ENCODE measurements at places on chromosomes 6 and 20.

DNA sequence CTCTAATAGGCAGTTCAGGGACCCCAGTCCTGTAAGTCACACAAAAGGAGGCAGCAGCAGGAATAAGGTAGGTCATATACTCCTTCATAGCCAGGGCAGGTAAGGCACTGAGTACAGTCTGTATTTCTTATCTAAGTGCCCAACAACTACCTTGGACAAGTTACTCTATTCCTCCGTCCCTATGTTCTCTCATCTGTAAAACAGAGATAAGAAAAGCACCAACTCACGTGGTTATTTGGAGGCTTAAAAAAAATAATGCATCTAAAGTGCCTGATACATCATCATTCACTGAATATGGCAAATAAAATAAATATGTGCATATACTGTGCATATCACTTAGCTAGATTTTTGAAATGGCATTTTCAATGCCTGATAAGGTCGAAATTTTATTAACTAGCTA, 298.1 kb upstream of the CDYL start:
- DNase-seq, result no peak

DNA sequence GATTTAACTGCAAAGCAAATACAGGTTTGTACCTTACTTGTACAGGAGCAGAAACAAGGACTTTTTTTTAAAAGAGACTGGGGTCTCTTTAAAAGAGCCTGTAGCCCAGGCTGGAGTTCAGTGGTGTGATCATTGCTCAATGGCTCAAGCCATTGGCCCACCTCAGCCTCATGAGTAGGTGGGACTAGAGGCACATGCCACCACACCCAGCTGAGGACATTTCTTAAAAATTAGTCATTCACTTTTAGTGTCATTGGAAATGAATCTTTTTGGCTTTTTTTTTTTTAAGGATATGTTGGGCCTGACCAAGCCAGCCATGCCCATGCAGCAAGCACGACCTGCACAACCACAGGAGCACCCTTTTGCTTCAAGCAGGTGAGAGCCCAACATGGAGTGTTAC, 16.9 kb downstream of the SEC23B start:
- DNase-seq, result no peak

DNA sequence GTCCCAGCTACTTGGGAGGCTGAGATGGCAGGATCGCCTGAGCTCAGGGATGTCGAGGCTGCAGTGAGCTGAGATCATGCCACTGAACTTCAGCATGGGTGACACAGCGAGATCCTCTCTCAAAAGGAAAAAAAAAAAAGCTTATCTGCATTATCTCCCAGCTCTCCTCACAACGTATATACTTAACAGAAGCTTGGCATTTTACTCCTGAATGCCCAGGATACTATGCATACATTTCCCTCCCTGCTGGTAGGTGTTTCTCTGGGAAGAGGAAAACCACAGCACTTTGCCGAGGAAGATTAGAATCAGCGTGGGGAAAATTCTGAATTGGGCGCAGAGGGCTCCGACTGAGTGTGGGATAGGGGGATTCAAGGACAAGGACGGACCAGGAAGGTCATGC, 800.6 kb downstream of the DHX35 start:
- DNase-seq, result no peak

- no peak for DNase-seq
Observed at GRCh38 chr6:16540804-16541752, 220.2 kb downstream of the ATXN1 start.

- DNase-seq, result no peak
Observed at GRCh38 chr6:37109714-37110499, 60.0 kb upstream of the PIM1 start.

DNA sequence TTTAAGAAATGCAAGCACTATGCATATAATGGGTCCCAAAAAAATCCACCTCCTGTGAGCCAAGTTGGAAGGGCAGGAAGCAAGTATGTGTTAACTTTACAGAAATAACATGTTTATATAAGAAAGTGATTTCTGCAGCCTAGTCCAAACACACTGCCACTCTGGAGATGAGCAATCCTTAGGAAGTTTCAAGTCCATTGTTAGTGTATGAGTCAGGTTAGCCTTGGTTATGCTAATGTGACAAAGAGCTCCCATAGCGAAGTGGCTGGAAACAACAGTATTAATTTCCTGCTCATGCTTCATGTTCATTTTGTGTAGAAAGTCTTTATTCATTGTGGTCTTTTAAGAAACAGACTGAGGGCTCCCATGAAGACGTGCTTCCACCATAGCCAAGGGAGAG, 121.4 kb downstream of the TBXT start:
- no peak for DNase-seq

DNA sequence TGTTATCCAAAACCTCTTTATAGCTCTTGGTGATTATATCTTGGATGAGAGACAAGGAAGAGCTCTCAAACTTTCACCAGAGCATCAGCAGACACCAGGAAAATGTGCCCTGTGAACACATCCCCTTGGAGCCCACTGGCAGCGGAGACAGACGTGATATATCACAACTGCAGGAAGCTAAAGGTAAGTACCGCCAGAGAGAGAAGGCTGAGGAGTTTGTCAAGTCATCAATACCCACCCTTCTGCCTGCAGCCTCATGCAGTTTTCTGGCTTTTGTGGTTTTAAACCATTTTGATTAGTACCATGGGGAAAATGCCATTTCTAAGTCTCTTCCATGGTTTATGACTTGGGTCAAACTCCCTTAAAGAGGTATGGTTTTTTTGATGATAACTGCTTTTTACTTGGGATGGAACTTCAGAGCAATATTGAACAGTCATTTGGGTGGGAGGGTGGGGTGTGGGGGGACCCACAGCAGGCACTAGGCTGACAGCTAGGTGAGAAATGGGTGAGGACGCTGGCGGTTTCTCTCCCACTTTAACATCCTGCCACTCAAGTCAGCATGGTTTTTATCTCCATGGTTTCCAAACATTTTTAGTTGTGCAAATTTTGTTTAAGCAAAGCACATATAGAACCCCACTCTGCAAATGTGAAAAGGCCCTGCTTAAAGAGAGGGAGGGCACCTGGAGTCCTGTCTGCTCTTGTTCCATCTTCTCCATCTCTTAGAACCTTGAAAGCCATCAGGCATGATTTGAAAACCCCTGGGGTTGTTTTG, 108.4 kb downstream of the SCML4 start:
- no peak for DNase-seq

- no peak for DNase-seq
Observed at GRCh38 chr6:142469220-142469619, 167.4 kb downstream of the ADGRG6 start.

DNA sequence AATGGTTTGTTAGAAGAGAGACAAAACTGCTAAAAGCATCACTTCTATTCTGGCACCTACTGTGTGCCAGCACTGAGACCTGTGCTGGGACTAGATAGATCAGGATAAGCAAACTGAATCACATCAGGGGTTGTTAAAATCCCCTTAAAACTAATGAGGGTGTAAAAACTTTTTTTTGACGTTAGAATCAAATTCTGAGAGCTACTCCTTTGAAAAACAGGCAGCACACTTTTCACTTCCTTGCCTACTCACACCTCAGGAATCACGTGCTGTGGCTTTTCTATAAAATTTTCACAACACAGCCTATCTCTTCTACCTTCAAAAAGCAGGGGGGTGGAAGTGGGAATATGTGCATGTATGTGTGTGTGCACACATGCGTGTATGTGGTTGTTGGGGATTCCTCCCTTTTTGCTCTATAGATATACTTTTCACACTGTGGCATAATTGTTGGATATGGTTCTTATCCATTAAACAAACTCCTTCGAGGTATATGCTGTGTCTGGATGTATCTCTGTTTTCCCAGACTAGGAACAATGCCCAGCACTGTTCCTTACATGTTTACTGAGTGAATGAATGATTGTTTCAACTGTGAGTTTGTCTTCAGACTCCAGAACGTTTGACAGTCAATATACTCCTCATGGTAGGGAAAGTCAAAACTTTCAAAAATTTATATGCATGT, 105.4 kb downstream of the FYN start:
- DNase-seq, result no peak

GRCh38 chr20:22744341-22745193, 160.2 kb upstream of the FOXA2 start:
- DNase-seq, result no peak

- no peak for DNase-seq
Observed at GRCh38 chr6:104229057-104229456, 630.7 kb downstream of the HACE1 start.

GRCh38 chr20:41412324-41413120, 45.9 kb upstream of the EMILIN3 start:
- DNase-seq, result no peak

DNA sequence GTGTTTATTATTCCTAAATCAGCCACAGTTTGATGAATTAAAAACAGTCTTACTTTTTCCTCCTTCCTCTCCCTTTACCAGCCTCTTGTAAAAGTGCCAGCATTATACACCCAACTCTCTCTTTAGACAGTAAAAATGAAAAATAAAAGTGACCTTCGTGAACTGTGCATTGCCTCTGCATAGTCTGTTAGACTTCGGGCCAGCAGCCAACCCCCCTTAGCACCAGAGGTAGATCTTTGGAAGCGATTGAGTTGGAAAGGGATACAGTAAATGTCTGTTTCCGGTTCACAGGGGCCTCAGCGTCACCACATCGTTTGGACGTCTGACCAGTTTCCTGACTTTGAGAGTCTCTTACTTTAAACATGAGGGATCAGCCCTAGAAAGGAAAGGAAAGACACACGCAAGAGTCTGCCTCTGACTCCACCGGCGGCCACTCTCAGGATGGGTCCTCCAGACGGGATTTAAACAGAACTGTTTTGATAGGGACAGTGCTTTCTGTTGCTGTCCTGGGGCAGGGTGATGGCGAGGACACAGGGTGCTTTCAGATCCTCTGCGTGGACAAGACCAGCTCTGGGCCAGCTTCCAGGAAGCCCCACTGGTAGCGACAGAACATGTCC, 206.6 kb upstream of the PREP start:
- DNase-seq, result no peak

GRCh38 chr6:9896806-9897205, 518.1 kb downstream of the TFAP2A start:
- no peak for DNase-seq

- DNase-seq, result no peak
Observed at GRCh38 chr6:38370653-38371601, 268.8 kb downstream of the BTBD9 start.

DNA sequence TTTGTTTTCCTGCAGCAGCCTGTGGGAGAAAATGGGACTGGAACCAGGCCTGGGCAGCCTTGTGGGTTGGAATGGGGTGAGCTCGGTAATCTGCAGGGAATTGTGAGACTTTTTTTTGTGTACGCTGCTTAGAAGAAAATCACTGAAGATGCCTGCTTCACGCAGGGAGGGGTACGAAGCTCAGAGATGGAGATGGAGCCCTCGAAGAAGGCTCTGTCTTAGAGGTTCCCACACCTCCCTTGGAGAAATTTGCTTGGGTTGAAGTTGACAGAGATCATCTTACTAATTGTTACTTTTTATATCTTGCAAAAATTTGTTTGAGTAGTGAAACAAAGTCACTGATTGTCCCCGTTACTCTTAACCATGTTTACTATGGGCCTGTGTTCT, 894 bp downstream of the PYGB start:
- DNase-seq, result no peak

- no peak for DNase-seq
Observed at GRCh38 chr6:127634178-127634577, 57.2 kb downstream of the C6orf58 start.

GRCh38 chr20:35226884-35227681, 593 bp downstream of the MMP24 start:
- peak; percentile 37 for DNase-seq

DNA sequence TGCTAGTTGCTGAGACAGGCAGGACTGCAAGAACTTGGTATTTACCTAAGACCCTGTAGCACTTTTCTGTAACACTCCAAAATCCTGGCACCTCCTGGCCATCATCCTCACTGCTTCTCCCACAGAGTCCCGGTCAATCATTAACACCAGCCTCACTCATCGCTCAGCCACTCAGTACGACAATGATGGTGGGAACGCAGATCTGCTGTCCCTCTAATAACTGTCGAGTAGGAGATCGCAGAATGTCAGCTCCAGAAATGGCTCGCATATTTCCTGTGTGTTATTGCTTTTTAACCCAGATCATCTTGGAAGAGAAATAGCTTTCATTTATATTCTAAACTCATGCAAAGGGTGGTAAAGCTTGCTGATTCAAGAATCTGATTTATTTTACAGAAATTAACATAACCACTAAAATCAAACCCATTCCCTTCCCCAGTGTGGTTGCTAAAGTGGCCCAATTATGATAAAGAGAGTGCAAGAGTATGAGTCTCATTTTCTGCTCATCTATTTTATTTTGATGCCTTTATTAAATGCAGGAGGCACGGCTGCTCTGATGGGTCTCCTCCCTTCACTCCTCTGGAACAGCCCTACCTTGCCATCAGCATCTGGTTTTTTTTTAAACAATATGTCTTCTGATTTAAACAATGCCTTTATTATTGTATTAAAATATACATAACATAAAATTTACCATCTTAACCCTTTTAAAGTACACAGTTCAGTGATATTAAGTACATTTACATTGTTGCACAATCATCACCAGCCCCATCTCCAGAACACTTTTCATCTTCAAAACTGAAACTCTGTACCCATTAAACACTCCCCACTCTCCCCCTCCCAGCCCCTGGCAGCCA, 28.3 kb upstream of the GGTLC1 start:
- DNase-seq, result no peak

- DNase-seq, result no peak
Observed at GRCh38 chr6:16669227-16669626, 92.0 kb downstream of the ATXN1 start.

DNA sequence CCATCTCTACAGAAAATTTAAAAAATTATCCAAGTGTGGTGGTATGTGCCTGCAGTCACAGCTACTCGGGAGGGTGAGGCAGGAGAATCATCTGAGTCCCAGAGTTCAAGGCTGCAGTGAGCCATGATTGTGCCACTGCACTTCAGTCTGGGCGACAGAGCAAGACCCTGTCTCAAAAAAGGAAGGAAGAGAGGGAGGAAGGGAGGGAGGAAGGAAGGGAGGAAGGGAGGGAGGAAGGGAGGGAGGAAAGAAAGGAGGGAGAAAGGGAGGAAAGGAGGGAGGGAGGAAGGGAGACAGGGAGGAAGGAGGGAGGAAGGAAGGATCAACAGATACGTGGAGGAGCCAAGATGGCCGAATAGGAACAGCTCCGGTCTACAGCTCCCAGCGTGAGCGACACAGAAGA, 90.1 kb downstream of the ZNF217 start:
- no peak for DNase-seq

- no peak for DNase-seq
Observed at GRCh38 chr6:152631376-152631775, 5.8 kb downstream of the SYNE1 start.

DNA sequence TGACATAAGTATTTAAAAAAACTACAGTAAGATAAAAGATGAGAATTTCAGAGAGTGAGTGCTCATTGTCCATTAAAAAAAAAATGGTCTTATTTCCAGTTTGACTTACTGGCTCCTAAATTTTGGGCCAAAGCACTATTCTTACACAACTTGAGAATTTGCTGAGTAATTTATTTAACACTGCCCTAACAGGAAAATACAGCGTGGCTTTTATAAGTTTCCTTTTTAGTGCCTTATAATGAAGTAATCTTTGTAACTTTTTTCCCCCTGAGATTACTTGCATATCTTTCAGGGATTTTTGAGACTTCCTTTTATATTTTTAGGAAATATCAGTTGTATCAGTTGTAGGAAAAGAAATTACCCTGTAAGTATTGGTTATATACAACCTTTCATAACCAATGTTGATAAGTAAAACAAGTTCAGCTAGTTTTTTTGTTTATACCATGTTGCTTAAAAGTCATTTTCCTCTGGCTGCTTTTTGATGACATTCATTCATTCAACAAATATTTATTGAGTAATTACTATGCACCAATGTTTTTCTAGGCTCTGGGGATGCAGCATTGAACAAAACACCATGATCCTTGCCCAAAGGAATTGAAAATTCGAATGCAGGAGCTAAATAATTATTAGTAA, 106.4 kb upstream of the SGK1 start:
- DNase-seq, result no peak

- DNase-seq, result no peak
Observed at GRCh38 chr6:122200440-122200839, 199.0 kb upstream of the HSF2 start.
